ELF-1 (cell line): ENCODE measurements at places on chromosomes 12 and 14.

GRCh38 chr12:4584896-4585295 is 22.9 kb downstream of the DYRK4 start:
- no peak for DNase-seq

- DNase-seq = no peak
These were observed 1209.9 kb downstream of the BCL11B start for GRCh38 chr14:98062083-98062482.

- no peak for DNase-seq
These were observed 13.1 kb downstream of the METAP2 start for GRCh38 chr12:95487024-95487423.

- no peak for DNase-seq
These were observed 120.0 kb downstream of the CPNE8 start for GRCh38 chr12:38785381-38785780.

DNA sequence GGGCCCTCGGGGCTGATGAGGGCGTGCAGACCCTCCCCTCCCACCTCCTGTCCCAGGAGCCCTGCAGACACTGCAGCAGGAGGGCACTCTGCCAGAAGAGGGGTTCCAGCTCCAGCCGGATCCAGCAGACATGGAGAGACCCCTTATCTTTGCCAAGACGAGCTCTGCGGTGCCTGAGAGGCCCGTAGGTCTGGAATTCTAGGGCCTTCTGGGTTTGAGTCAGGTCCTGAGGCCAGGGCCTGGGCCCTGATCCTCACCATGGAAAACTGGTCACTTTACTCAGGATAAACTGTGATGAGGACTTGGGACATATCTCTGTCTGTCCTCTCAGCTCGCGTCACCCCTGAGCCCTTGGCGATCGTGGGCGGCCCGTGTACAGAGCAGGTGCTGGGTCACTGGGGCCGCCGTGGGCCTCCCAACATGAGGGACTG is 13.8 kb downstream of the MEG3 start:
- DNase-seq = no peak

GRCh38 chr14:105195522-105196264 is 14.6 kb upstream of the NUDT14 start:
- DNase-seq = peak; percentile 43

GRCh38 chr12:3536096-3536875 is 45.3 kb downstream of the PRMT8 start:
- DNase-seq = no peak

- no peak for DNase-seq
These were observed 109.5 kb downstream of the TSPAN9 start for GRCh38 chr12:3186546-3187215.

- DNase-seq = no peak
These were observed 93.9 kb downstream of the PLBD1 start for GRCh38 chr12:14473707-14474287.

- peak; percentile 79 for DNase-seq
These were observed at the start of gene SOX5 for GRCh38 chr12:23949348-23950209. TSS of gene SOX5 (minus strand) at chr12:23949670. CDS start at chr12:23949601, 69 bp downstream.

- no peak for DNase-seq
These were observed 64.1 kb downstream of the SAMD4A start for GRCh38 chr14:54631016-54631415.
